ENCODE measurements at places on chromosomes 7 and 10.
A peak's percentile ranks its signal among the peaks of the same experiment; 100 is the strongest.

GRCh38 chr10:128633864-128634540, 507.8 kb upstream of the MKI67 start:
- no peak for DNase-seq

DNA sequence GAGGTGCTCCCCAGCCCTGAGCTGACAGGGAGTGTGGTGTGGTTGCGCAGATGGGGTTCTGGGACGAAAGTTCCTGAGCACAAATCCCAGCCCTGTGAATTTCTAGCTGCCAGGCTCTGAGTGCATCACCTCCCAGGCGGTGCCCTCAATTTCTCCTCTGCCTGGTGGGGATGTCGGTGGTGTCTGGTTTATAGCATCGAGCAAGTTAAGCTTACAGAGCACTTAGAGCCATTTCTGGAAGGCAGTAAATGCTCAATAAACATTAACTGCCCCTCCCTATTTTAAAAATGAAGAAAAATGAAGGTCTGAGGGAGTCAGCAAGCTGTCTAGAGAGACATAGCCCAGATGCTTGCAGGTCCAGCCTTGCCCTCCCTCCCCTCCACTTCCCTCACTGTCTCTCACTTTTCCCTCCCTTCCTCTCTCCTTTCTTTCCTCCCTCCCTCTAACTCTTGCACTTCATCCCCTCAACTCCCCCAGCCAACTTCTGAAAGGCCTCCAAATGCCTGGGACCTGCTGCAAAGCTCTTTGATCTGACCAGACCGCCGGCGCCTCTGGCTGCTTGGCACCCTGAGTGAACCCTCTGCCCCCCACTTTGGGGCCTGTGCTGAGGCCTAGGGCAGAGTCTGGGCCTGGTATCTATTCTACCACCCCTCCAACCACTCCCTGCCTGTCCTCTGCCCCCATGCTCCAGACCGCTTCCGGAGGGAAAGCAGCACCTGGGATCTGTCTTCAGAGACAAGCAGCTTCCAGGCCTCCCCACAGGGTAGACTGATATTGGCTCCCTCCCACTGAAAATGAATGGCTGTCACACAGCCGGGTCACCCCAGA, 438.3 kb downstream of the RPS24 start:
- DNase-seq, result no peak

- no peak for DNase-seq
Observed at GRCh38 chr7:30225863-30226613, 58.4 kb upstream of the ZNRF2 start.

DNA sequence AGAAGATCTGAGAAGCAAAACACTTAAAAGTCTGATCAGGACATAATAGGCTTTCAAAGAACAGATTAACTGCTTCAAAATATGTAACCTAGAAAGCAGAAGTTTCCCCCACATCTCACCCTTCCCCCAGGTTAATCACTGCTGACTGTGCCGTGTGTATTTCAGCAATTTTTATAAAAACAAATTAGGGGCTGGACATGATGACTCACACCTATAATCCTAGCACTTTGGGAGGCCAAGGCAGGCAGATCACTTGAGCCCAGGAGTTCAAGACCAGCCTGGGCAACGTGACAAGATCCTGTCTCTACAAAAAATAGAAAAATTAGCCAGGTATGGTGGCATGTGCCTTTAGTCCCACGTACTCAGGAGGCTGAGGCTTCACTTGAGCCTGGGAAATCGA, 67.6 kb upstream of the GATA3 start:
- DNase-seq, result no peak

- peak; percentile 10 for DNase-seq
Observed at GRCh38 chr7:94087664-94088352, 83.7 kb upstream of the BET1 start.

- no peak for DNase-seq
Observed at GRCh38 chr7:156554488-156554887, 86.1 kb upstream of the RNF32 start.
